ENCODE measurements at places on chromosomes 7 and 10. TPM values are rescaled to one million over a fixed set of nuclear protein-coding genes. Genes with fewer than 3 reads are reported as not detected.

Gene AQP1
- total RNA-seq: 132 TPM

Gene PDE6C
- not detected for total RNA-seq

Gene HOXA4
- total RNA-seq: 0.80 TPM

Gene NODAL
- not detected for total RNA-seq

Gene CYP2C18
- total RNA-seq: not detected

Gene IL15RA
- total RNA-seq: 35.7 TPM

Gene ACSM6
- total RNA-seq: 0.66 TPM

Gene EGFR
- 61.9 TPM for total RNA-seq

Gene MOGAT3
- 2.6 TPM for total RNA-seq

Gene NPFFR1
- not detected for total RNA-seq

Gene HACD1
- total RNA-seq: 13.2 TPM

Gene ACTL6B
- total RNA-seq: not detected

Gene PRR15
- total RNA-seq: 0.64 TPM

Gene NEBL
- 85.2 TPM for total RNA-seq

Gene SORCS3
- not detected for total RNA-seq

Gene BMPR1A
- total RNA-seq: 57.4 TPM

GRCh38 chr7:44634187-44634838 lies 27.9 kb downstream of the OGDH start:
- no peak for DNase-seq

DNA sequence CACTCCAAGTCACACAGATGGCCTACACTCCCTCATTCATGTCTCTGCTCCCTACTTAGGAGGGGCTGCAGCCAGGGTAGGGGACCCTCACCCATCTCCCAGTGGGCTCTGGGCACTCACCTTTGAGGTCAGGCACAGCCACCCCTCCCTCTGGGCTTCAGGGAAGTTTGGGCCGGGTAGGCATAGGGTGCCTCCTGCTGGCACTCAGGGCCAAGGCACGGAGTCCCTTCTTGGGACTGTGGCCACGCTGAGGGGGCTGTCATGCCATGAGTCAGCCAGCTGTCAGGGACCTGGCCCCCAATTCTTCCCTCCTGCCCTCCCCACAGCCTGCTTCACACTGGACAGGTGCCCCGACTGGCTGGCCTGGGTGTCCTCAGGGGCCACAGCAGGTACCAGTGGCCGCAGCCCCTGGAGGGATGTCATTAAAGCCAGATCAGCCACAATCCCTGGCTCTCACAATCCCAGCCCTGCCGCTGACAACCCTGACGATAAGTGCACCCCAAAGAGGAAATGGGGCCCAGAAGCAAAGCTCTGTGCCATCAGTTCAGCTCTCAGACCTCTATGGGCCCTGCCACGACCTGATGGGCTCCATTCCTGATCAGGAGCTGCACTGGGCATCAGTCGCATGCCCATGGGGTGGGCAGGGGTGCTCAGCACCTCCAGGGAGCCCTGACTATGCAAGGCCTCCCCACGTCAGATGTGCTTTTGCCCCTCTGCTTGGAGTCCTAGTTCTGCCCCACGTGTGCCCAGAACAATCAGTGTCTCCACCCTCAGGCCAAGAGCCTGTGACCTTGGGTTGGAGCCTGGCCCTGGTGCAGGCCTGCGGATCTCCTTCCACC lies 34.1 kb upstream of the RET start:
- DNase-seq: no peak

GRCh38 chr7:30420662-30421061 lies 57.9 kb downstream of the NOD1 start:
- no peak for DNase-seq

DNA sequence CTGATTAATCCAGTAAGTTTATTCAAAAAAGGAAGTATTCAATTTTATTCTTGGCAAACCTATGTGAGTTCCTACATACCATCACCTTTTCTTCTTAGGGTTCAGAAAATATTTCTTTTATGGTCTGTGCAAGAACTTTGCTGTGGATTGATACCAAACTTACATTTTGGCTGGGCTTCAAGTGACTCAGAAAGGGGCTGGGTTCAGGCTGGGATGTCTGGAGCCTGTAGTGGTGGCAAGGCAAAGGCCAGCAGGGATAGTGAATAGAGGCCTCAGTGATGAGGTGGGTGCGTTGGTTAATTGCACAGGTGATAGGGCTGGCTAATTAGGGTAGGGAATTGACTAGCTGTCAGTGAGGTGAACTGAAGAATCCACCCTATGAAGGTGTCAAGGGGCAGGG lies 40.2 kb upstream of the ATXN7L1 start:
- DNase-seq: no peak

DNA sequence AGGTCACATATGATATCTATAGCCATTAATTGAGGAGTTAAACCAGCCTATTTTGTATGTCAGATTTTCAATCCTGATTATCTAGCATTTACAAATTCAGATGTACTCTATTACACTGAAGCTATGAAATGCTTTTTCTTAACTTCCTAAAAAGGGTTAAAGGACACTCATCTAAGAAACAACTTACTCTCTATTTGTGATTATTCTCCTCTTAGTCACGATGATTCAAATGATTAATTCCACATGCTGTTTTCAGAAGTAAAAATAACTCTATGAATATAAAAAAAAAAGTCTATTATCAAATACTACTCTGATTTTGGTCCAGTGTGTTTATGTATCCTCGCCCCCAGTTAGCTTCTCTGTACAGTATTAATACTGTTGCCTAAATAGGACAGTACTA lies 1199.9 kb downstream of the GATA3 start:
- DNase-seq: no peak

- DNase-seq: no peak
Observed at GRCh38 chr7:157610671-157611295, 274.0 kb downstream of the DNAJB6 start.

DNA sequence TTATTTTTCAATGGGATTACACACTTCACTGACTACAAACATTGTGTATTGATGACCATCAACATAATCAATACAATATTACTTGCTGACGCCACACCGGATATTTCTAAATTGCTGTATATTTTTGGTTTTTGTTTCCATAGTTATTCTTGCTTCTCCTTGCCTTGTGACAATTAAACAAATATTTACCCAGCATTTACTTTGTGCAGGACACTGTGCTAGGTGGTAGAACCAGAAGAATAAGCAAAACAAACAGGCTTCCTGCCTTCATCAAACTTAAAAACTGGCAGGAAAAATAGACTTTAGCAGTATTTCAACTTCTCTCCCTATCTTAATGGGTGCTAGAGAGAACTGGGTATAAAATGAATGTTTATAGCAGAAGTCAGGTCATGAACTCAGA lies 50.6 kb downstream of the ZNF277 start:
- DNase-seq: no peak

- DNase-seq: no peak
Observed at GRCh38 chr10:98013776-98014175, 16.6 kb downstream of the CRTAC1 start.

GRCh38 chr7:79286181-79286580 lies 167.3 kb downstream of the MAGI2 start:
- no peak for DNase-seq

DNA sequence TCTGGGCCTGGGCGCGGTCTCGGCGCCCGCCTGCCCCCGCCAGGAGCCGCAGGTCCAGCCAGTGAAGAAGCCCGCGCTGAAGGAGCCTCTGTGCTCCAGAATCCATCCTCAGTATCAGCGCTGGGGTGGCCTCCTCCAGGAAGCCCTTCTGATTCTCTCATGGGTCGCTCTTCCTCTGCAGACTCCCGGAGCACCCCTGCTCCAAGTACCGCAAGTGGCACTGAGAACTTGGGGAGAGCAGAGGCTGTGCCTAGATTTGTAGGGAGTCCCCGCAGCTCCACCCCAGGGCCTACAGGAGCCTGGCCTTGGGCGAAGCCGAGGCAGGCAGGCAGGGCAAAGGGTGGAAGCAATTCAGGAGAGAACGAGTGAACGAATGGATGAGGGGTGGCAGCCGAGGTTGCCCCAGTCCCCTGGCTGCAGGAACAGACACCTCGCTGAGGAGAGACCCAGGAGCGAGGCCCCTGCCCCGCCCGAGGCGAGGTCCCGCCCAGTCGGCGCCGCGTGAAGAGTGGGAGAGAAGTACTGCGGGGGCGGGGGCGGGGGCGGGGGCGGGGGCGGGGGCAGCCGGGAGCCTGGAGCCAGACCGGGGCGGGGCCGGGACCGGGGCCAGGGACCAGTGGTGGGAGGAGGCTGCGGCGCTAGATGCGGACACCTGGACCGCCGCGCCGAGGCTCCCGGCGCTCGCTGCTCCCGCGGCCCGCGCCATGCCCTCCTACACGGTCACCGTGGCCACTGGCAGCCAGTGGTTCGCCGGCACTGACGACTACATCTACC lies at the start of gene ALOX5:
Gene ALOX5, plus strand, starts transcription at position 641 of the 774 bp plus-strand sequence. Its CDS starts 64 bp downstream, at position 705.
- DNase-seq: peak; percentile 64

- DNase-seq: no peak
Observed at GRCh38 chr7:144575456-144575855, 172.0 kb upstream of the NOBOX start.

- no peak for DNase-seq
Observed at GRCh38 chr7:157431951-157432540, 95.2 kb downstream of the DNAJB6 start.

GRCh38 chr10:132627666-132628531 lies 90.3 kb downstream of the INPP5A start:
- DNase-seq: no peak

- DNase-seq: no peak
Observed at GRCh38 chr7:4854916-4855315, 6.9 kb downstream of the PAPOLB start.

DNA sequence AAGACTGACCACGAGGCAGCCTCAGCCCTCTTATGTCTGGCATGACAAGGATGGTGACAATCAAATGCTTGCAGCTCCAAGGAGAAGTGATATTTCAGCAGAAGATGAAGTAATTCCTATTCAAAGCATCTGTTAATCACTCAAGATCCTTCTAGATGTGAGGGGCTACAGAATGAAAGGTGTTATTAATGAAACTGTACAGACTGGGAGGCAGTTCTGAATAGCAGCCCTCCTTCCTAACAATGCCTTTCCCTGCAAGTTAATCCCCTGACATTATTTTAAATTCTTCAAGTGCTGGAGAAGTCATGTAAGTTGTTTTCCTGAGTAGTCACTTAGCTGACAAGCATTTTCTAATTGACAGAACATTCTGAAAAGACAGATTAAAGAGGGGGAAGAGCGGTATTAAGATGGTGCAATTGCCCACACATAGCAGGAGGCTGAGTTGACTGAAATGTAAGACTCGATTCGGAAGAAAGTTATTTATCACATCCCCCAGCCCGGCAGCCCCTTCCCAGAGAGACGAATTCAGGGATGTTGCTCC lies 300.8 kb downstream of the GRID1 start:
- no peak for DNase-seq

- no peak for DNase-seq
Observed at GRCh38 chr7:31811650-31812461, 124.8 kb downstream of the PPP1R17 start.

DNA sequence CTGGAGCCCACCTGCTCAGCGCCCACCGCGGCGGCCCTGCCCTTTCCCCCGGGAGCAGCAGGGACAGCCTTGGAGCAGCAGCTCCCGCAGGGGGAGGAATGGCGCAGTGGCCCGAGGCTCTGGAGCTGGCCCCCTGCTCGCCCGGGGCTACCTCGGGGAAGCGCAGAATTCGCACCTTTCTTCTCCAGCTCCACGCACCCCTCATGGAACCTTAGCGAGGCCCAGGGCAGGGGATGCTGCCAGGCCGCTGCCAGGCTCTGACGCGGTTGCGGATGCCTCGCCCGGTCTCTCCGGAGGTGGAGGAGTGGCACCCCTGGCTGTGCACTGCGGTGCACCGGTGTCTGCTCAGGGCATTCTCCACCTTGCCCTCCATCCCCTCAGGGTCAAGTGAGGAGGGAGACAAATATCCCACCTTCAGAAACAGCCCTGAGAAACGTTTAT lies 84.9 kb upstream of the MKI67 start:
- no peak for DNase-seq

- no peak for DNase-seq
Observed at GRCh38 chr7:151179946-151180345, 7.1 kb downstream of the ASB10 start.

- no peak for DNase-seq
Observed at GRCh38 chr10:33001908-33002492, 44.0 kb upstream of the ITGB1 start.

- DNase-seq: no peak
Observed at GRCh38 chr7:30841025-30841735, 70.0 kb downstream of the MINDY4 start.

GRCh38 chr10:119370111-119370741 lies 162.9 kb downstream of the GRK5 start:
- DNase-seq: no peak

DNA sequence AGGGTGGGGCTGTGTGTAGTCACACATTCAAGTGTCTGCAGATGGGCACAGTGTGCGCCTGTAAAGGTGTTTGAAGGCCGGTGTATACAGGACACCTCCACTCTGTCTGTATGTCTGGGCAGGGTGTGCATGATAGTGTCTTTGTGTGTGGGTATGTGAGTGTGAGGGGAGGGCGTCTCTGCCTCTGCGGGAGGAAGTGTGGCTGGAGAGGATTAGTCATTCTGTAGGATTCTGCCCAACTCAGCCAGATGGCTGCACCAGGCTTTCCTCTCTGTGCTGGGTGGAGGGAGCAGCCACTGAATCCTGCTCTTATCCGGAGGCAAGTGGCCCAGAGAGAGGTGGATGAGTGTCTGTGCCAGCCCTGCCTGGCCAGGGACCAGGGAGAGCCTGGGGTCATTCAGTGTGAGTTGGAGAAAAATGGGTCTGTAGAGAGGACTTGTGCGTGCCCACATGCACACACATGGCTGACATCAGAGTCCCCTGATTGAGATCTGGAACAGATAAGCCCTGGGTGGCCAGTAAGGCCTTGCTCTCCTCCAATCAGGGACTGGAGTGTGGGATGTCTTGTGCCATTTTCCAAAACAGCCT lies 1.7 kb downstream of the SFXN3 start:
- DNase-seq: no peak

DNA sequence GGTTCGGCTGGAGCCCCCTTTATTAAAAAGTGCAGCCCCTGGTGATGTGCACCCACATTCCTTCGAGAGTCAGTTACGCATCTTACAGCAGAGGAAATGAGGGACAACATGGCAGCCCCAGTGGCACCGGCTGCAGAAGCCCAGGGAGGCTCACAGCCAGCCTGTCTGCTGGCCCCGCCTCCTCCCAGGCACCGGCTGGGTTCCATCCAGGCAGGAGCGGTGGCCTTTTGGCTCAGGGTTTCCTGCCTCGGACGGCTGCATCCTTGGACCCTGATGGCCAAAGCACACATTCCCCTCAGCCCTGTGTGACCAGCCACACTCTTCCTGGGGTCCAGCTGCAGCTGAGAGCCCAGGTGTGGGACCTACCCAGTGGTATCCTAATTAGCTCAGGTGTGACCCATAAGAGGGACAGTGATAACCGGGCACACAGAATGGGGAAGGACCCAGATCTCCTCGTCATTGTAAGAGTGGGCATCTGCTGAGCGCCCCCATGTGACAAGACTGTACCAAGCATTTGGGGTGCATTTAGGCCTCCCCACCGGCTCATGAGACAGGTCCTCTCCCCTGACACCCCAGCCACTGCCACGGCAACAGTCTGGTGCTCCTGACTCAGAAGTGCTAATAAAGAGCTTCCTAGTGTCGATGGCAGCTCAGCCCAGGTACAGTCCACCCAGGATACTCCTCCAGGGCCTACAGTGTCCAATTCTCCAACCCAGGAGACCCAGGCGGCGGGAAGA lies 63.3 kb upstream of the CHST15 start:
- DNase-seq: no peak

GRCh38 chr7:158097106-158097452 lies 490.5 kb downstream of the PTPRN2 start:
- peak; percentile 42 for DNase-seq
